ENCODE measurements at places on chromosomes 7 and 10.

- DNase-seq, result no peak
Observed at GRCh38 chr7:28474282-28474638, 61.9 kb downstream of the CREB5 start.

- DNase-seq, result no peak
Observed at GRCh38 chr7:65910237-65910636, 37.4 kb downstream of the VKORC1L1 start.

GRCh38 chr10:44417761-44418160 is 32.9 kb upstream of the CXCL12 start:
- DNase-seq, result no peak

DNA sequence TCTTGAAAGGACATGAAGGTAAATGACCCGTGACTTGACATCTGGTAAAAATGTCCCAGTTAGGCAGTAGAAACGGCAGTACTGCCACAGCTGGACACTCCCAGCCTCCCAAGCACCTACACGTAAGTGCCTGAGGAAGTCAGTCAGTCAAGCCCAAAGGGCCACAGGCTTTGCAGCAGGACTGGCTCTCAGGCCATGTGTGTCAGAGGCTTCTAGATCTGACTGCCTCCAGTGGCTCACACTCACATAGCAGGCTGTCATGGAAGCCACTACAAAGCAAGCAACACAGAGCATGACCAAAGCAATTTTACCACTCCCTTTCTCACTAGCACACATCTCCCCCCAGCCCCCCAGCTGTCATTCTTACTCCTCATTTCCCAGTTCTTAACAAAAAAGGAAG is 17.8 kb upstream of the CCNJ start:
- DNase-seq, result no peak

DNA sequence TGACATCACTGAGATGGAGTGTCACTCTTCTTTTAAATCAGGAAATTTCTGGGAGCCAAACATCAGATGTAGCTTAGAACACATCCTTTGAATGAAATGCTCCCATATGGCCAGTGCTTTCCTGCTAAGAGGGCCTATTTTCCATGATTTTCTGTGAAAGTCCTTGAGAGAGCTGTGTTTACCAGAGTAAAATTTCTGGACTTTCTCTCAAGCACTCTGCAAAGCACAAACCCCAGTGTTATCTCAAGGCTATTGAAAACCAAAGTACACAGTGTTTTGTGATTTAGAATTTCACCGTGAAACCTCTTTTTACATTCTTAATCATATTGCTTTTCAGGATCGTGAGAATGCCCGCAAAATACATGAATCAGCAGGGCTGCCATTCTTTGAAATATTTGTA is 54.0 kb downstream of the PAPSS2 start:
- no peak for DNase-seq

- no peak for DNase-seq
Observed at GRCh38 chr7:47317487-47317886, 264.4 kb downstream of the TNS3 start.

GRCh38 chr7:4500812-4501211 is 181.3 kb upstream of the FOXK1 start:
- no peak for DNase-seq

GRCh38 chr7:100687751-100688300 is 6.2 kb downstream of the GIGYF1 start:
- DNase-seq, result no peak

All from B cell (primary cell).